ENCODE measurements at places on chromosomes 1 and 21.

DNA sequence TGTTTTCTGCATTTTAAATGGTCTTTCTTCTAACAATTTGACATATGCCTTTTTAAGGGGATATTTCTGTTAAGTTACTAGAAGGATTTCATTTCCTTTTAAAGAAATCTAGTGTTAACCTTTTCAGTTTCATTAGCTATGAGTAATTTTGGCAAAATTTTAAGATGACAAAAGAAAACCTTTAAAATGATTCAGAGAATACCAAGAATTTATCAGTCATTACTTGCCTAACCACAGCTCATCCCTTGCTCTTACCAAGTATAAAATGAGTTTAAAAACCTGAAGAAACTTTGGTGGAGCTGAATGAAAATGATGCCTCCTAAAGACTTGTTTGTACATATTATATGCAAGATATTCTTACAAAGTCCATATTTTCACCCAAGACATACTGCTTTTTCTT lies 101.7 kb downstream of the NEK7 start:
- no peak for DNase-seq

DNA sequence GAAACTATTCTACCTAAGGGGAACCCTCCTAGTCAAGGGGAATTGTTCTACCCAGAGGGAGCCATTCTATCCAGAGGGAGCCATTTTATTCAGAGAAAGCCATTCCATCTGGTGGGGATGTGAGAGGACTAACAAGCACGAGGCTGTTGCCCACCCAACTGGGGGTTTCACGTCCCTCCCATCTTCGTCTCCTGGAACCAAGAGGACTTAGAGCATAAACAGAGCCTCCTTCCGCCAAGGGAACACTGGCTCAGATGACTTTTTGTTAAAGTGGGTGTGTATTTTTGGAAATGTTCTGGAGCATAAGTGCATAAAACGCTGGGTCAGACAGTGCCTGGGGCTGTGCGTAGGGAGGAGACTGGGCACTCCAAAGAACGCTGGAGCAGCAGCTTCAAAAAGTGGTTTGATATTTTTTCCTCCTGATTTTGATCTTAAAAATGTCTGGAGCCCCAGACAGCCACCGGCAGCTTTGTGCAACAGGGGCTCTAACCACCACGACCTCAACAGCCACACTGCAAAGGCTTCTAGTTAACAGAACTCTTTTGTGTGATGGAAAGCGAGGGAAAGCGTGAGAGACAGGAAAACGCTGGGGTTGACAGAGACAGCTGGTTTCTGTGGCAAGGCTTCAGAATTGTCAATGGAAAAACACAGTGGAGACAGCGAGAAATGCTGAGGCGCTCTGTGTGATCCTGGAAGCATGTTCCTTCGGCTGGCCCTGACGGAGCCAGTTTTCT lies 363.6 kb upstream of the CAMK1G start:
- DNase-seq: no peak

DNA sequence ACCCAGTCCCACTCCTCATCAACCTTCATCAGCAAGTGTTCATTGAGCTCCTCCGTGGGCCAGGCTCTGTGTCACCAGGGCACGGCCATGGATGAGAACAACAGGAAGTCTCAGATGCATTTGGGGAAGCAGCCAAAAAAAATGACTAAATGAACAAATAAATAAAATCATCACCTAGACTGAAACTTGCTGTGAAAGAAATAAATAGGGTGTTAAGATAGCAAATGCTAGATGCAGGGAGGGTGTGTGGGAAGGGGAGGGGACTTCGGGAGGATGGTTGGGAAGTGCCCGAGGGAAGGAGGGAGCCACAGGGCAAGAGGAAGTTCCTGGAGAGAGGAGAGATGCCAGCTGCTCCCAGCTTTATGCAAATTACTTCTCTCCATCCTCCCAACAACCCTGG lies 696.7 kb downstream of the PTPRU start:
- no peak for DNase-seq

DNA sequence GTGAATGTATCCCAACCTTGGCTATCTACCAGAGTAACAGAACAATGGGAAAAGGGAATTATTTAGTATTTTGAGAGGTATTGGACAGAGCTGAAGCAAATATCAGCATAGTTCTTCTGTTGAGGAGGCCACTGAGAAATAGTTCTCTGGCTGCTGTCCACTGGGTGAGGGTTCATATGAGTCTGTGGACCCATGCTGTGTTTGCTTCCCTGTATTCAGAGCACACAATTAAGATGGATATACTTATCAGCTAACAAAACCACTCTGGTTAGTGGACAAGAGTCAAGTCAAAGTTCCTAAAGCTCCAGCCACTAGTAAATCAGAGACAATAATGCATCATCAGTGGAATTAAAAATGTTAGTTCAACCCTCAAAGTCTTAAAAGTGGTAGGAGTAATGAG lies 66.1 kb downstream of the RGS18 start:
- DNase-seq: no peak

DNA sequence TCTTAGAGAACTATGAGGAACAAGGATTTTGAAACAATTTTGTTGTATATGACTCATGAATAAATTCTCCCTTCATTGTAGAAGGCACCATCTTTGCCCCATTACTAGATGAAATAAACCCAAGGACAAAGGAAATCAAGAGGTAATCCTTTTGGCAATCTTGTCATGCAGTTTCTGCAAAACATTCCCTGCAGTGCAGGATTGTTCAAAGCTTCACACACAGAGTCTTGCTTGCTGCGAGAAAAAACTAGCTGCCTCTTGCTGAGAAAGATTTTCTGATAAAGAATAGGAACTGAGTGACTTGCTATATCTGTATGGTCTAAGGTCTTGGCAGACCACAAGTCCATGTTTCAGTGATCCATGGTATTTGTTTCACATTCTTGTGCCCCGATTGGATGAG lies 657.4 kb upstream of the ADGRL4 start:
- DNase-seq: no peak

DNA sequence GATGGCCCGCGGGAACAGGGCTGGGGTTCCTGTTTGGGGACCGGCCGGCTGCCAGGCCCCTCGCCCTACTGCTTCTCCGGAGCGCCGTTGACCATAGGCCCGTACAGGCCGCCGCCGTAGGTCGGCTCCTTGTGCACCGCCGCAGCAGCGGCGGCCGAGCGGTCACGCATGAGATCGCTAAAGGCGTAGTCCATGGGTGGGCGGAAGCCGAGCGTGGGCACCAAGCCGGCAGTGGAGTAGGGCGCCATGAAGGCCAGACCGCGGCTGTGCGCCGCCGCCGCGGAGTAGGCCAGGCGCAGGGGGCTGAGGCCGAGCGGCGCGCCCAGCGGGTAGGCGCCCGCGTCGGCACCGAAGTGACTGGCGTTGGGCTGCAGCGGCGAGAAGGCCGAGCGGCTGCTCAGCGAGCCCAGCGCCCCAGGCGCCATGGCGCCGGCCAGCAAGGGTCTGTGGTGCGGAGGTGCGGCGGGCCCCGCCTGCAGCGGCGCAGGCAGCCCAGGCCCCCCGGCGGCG lies 4.6 kb downstream of the DMRTA2 start:
- DNase-seq: no peak

DNA sequence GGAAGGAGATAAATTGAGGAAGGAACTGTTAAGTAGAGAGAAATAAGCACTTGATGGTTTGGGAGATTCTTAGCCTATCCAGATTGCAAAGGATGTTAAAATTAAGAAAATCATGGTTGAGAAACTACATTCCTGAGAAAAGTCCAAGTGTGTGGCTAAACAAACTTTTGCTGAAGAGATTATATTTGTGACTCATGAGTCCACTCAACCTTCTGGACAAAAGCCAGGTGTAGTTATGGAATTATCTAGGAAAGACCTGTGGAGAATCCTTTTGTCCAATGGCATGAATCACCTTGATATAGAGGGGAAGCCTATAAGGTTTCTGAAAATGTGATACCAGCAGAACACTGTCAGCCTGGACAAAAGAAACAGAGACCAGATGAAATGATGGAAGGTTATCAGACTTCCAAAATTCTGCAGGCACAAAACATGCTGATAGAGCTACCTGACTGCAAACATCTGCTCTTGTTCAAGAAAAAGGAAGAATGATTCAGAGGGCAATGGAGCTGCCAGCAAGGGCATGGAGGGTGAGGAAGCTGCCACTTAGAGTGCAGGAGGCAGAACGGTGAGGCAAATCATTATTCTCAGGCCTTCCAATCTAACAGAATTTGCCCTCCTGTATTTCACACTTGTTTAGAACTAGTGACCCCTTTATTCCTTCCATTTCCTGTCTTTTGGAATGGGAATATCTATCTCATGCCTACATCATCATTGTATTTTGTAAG lies 300.6 kb upstream of the PRMT6 start:
- no peak for DNase-seq

- DNase-seq: no peak
Measured at GRCh38 chr1:89855413-89856123, 34.7 kb downstream of the LRRC8D start.

- no peak for DNase-seq
Measured at GRCh38 chr1:13492711-13493110, 21.1 kb downstream of the LRRC38 start.

- no peak for DNase-seq
Measured at GRCh38 chr1:182126272-182126800, 64.8 kb upstream of the ZNF648 start.

DNA sequence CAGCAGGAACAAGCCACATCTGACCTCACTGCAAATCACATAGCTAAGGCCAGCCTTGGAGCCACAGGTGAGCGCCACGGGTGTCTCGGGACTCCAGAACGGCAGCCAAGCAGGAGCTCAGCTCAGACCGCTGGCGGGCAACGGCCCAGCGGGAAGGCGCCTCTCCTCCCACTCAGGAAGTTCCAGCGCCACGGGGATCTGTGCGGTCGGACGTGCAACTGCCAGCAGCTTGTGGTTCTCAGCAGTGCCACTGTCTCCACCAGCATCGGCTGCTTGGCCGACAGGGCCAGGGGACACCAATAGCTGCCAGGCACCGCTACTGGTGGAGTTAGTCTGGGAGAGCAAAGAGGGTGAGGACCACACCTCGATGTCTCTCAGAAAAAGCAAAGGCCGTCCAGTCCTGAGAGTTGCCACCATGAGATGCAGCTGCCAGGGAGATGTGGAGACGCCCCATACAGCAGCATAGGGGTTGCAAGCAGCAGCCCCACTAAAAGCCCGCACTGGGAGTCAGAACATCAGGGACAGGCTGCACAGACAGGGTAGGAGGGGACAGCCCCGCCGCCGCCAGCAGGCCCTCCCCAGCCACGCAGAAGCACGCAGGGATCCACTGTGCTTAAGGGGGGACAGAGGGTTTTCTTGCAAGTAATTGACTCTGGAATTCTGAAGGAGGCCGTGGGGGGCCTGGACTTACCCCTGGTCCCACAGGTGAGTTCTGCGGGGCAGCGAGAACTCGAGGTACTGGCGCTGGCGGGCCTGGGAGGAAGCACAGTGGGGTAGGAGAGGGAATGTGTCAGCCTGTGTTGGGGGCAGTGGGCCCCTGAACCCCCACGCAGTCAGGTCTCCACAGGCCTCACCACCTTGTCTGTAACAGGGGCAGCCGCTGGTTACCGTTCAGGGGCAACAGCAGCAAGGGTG lies 83.5 kb downstream of the NPHP4 start:
- DNase-seq: no peak

GRCh38 chr1:94284476-94284875 lies 47.1 kb upstream of the ARHGAP29 start:
- peak; percentile 38 for DNase-seq

DNA sequence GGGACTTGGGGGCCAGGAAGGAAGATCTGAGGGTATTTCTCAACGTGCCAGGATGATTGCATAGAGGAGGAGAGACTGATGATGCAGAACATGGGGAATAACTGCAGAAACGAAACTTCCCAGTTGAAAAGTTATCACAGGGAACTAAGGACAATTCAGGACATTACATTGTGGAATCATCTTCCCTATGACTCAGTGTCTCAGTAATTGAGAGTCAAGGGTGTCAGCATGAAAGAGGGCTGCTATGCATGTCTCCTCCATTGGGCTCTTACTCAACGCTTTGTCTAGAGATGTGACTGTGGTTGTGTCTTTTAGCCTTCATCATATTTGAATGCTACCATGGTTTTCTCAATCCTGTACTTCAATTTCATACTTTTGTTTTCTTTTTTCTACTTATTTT lies 48.9 kb upstream of the PTGFR start:
- DNase-seq: no peak

DNA sequence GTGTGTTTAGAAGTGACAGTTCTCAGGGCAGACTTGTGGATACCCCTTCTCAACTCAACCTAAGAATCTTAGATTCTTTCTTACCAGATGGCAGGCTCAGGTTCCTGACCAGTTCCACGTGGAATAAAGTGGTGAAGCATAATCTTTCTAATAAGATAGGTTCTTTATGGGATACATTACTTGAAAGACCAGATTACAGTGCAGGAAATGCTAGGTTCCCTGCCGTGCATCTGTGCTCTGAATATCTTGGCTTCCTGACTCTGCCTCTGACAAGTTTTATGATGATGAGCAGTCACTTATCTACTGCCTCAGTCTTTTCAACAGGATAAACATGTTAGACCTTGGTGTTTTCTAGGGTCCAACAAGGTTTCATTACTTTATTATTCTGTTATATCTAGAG lies 207.9 kb upstream of the CACYBP start:
- DNase-seq: no peak

GRCh38 chr1:68644504-68644903 lies 147.6 kb upstream of the DEPDC1 start:
- DNase-seq: no peak

- DNase-seq: no peak
Measured at GRCh38 chr21:39094087-39094780, 89.0 kb downstream of the PSMG1 start.

- no peak for DNase-seq
Measured at GRCh38 chr1:99700020-99700419, 54.1 kb downstream of the PALMD start.

DNA sequence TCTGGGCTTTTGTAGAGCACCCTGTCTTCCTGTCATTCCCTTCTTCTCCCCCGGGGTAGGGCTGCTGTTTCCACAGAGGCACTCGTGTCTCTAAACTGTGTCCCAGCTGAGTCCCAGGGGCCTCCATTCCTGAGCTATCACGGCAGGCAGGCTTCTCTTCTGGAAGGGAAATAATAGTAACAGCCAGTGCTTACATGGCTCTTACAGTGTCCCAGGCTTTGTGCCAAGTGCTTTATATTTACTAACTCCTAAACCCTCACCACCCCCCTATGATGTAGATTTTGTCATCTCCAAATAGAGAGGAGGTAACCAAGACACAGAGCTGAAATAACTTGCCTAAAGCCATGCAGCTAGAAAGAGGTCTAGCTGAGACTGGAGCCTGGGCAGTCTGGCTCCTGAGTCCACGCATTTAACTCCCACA lies 1.4 kb upstream of the CELF3 start:
- no peak for DNase-seq

DNA sequence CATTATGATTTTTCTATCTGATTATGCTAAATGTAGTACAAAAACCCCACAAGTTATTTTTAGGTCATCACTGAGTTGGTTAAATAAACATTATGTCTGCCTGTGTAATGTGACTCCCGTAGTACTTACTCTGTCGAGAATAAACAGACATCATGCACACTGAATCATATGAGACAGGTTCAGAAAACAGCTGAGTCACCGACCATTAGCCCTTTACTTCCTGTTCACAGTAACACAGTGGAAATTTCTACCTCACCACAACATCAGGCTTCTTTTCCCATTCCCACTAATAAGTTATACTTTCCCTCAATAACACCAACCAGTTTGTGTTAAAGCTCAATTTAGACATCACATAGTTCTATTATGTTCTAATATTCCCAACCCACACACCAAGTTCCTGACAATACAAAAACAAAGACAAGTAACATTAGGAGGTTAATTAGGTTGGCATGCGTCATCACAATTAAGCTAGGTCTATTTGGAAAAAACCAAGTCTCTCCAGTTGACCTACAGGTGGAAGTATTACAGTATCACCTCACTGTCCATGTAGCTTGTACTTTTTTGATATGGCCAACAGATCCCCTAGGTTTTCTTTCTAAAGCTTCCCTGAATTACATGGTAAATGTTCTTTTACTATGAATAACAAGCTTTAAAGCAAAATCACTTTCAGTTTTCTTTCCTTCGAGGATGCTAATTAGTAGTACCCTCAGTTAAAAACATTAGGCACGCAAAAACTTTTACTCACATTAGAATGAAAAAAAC lies 154.2 kb downstream of the EIF4G3 start:
- peak; percentile 90 for DNase-seq

Measured in MM.1S (cell line).